ENCODE measurements at places on chromosomes 11 and 22.

- no peak for DNase-seq
Measured at GRCh38 chr11:130698174-130698573, 218.1 kb downstream of the SNX19 start.

GRCh38 chr11:109000531-109000930 lies 335.7 kb downstream of the DDX10 start:
- DNase-seq: no peak

- no peak for DNase-seq
Measured at GRCh38 chr11:83459798-83460197, 173.6 kb upstream of the CCDC90B start.

DNA sequence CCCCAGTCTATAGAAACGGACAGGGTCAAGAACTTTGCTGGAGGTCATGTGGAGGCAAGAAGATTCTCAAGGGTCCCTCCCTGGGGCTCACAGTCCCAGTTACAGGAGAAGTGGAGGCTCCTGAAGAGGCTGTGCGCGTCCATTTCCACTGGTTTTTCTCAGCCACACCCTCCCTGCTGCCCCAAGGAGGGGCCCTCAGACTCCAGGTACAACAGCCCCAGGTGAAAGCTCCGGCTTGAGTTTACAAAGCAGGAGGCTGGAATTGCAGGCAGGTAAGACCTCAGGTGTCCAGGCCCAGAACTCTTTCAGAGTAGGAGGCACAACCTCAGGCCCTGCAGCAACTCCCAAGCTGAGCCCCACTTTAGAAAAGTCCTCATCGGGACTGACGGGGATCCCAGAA lies 3.1 kb downstream of the SHANK2 start:
- no peak for DNase-seq

DNA sequence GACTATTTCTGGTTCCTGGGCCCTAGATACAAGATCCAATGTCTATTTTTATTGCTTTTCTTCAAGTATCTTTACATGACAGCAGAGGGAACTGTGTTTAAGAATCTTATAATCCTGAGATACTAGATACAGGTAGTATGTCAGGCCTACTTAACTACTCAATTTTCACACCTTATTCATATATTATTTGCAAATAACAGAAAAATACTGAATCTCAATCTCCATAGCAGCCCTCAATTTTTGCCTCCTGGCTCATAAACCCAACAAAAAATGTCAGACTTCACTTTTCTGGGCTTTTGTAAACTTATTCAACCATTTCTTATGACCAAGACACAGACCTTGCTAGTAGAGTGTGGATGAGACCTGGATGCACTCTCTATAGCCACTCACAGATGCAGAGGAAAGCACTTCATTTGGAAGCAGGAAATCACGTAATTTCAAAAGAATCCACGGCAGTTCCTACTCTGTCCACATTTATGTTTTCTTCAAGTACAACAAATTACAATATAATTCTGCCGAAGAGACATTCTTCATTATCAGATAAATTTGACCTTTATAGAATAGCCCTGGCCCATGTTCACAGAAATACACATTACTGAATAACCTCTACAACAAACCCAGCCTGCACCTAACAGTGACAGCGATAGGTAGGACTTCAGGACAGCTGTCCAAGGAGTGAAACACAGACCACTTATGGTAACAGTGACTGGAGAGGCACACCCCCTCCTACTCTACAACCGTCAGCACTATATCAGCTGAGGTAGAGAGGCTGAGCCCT lies 62.0 kb upstream of the YPEL1 start:
- peak; percentile 37 for DNase-seq

- DNase-seq: no peak
Measured at GRCh38 chr11:89463266-89463780, 27.9 kb downstream of the NOX4 start.

DNA sequence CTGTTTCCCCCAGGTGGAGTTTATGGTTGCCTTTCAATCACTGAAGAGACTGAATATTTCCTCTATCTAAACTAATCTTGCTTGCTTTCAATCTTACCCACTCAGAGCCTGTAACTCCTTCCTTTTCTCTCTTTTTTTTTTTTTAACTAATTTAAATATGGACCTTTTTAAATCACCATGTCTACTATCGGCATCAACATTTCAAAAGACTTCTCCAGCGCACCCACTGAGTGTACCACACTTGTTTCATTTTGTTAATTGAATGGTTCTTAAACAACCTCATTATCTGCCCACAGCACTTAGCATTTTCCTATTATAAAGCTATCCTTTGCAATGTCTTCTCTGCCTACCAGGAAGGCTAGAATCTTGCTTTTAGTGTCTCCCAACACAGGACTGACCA lies 1212.5 kb downstream of the LRRC4C start:
- DNase-seq: no peak

GRCh38 chr11:22317656-22318055 lies 20.5 kb upstream of the SLC17A6 start:
- DNase-seq: no peak

- DNase-seq: no peak
Measured at GRCh38 chr11:133677387-133677786, 145.1 kb upstream of the OPCML start.

GRCh38 chr11:84691830-84692229 lies 935.3 kb downstream of the DLG2 start:
- no peak for DNase-seq

- DNase-seq: no peak
Measured at GRCh38 chr11:11217929-11218628, 135.0 kb downstream of the CSNK2A3 start.

DNA sequence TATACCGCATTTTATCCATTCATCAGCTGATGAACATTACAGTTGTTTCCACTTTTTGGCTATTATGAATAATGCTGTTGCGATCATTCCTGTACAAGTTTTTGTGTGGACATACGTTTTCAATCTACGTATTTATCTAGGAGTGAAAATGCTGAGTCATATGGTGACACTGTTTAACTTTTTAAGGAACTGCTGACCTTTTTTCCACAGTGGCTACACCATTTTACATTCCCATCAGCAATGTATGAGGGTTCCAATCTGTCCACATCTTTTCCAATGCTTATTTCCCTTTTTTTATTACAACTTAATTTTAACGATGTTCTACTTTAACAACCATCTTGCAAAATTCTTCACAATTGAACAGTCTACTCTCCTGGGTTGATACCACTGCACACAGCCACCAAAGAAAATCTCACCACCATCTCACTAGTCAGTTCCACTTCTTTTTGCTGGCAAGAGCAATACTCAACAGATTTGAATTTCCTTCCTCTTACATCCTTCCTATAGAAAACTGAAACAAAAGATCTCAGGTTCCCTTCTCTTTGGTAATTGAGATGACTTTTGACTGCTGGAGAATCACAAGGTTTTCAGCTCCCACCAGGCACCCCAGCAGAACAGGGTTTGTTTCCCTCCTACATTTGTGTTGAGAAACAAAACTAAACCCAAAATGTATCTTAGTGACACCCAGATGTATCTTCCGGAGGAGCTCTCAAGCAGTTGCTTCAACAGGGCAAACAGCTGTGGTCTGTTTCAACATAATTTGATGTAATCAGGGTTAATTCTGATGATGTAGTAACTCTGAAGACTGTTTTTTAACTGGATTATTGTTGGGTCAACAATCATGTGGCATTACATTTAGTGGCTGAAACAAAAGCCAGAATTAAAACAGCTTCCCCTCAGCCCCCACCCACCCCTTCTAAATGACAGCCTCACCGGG lies 7.0 kb upstream of the GAB2 start:
- DNase-seq: no peak

GRCh38 chr22:30488121-30488520 lies 16.3 kb upstream of the SEC14L3 start:
- DNase-seq: no peak

DNA sequence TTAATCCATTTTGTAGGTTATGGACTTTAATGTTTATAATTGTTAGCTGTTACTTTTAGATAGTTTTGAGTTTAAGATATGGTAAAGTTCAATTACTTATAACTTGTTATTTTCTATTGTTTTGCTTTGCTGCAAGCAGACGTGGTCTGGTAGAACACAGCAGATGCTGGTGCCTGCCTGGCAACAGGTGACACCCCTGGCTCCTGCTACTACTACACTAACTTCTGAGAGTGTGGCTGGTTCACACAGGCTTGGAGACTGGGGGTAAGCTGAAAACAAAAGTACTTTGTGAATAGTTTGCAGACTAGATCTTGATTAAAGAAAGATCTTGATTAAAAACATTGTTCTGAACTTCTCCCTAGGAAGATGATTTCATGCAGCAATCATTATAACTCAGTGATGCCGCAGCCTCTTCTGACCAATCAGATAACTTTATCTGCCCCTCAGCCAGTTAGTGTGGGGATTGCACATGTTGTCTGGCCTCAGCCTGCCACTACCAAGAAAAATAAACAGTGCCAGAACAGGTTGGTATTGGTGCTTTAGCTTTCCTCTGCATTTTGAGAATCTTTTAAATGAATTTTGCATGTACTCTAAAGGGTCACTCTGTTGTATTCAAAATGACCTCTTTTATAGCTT lies 90.4 kb downstream of the HIPK3 start:
- DNase-seq: no peak

DNA sequence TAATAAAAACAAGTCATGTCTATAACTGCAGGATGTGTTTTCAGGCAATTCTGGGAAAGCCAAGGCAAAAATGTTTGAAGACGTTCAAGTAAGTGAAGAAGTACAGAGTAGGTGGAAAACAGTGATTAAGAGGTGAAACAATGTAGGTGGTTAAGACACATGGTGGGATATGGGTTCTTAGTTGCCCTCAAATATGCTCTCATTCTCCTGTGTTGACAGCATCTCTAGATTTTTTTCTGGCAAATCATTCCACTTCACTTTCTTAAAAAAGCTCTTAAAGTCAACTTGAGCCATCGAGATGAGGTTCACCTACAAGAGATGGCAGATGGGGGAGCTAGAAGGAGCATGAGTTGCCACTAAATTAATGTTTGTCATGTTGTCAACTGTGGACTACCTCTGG lies 1041.0 kb upstream of the CNTN5 start:
- DNase-seq: peak; percentile 77

DNA sequence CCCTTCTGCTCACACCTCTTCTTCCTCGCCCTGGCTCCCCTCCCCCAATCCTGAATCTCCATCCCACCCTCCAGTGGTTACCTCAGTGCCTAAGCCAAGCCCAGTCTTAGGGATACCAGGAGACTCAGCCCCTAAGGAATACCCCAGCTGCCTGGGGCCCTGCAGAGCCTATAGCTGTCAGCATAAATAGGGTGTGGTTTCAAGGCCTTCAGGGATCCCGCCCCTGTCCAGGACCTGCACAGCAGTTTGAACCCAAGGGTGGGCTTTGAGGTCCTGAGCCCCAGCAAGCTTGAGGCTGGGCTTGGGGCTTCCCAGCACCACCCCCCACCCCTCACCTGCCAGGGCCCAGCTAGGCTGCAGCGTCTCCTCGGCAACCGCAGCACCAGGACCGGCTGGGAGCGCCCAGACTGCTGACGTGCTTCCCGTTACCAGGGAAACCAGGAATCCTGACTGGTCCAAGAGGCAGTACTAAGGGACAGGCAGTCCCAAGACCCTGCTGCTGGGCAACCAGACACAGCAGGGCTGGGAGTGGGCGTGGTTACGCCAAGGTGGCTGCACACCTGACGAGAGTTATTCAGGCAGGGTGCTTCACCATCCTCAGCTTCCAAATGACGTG lies 13.7 kb downstream of the APBB1 start:
- DNase-seq: peak; percentile 42

DNA sequence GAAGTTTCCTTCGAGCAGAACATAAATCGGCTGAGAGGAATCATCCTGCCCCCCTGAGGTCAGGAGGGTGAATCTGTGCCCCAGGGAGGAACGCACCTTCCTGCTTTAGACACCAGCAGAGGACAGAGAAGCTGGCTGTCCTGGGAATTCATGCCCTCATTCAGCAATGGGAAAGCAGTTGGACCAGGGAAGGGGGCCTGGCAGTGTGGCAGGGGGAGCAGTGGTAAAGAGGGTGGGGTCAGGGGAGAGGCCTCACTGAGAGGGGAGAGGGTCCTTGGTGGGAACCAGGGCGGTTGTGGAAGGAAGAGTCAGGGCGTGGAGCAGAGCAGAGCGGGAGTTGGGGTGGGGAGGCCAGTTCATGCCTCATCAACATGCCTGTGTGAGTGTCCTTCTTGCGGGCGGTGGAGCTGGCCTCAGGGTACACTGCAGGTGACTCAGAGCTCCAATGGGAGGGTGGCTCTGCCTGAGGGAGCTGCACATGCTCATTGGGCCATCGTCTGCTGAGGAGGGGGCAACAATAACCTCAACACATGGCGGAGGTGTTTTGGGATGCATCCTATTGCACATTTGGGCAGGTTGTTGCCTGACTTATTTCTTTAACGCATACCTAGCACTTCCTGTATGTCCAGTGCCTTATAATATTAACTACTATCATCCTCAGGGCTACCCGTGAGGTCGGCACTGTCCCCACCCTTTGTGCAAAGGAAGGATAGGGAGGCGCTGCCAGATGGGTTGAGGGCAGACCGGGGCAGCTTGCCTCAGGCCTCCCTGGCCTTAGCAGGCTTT lies 23.2 kb downstream of the MED15 start:
- peak; percentile 72 for DNase-seq

DNA sequence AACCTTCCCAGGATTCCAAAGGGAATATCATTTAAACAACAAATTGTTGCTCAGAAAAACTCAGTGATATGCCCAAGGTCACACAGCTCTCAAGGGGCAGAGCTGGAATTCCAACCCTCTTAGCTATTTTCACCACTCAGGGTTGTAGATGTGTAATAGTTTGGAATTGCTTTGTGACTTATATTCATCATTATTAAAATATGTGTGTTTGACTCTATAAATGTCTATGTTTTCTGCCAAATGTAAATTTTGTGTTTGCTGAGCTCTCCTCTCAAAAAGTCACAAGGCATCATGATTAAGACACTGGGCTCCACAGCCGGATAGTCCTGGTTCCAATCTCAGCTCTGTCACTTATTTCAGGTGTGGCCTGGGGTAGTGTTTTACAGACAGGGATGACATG lies 407.3 kb downstream of the TMEM135 start:
- peak; percentile 29 for DNase-seq

GRCh38 chr11:77379253-77379652 lies 77.8 kb upstream of the GDPD4 start:
- peak; percentile 53 for DNase-seq
